Left hindlimb (tissue), 1 donor: ENCODE measurements at places on chromosomes 11 and 22.

DNA sequence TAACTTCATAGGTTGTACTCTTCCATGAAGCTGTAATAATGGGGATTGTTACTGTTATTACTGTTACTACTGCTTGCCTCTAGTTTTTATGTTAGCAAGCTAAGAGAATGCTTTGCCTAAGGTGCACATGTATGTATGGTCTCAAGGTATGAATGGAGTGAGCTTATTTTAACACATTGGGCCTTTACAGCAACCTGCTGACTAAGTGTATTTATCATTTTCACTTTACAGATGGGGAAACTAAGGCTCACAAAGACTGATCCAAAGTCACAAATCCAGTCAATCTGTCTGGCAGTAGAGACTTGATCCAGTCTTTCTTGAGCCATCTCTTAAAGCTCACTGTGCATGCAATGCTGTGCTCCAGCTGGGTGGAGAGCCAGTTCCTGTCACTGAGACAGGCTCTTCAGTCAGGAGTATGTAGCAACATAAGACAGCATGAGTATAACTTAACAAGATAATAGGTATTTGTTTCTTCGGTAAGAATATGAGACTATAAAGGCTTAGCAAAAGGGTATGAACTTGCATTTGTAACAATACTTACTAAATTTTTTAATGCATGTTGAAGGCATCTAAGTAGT, 66.5 kb downstream of the PPP2R1B start:
- no peak for DNase-seq

GRCh38 chr11:46321757-46322156, 25.5 kb upstream of the DGKZ start:
- no peak for DNase-seq

GRCh38 chr11:134559602-134559962, 147.5 kb upstream of the B3GAT1 start:
- DNase-seq = no peak

DNA sequence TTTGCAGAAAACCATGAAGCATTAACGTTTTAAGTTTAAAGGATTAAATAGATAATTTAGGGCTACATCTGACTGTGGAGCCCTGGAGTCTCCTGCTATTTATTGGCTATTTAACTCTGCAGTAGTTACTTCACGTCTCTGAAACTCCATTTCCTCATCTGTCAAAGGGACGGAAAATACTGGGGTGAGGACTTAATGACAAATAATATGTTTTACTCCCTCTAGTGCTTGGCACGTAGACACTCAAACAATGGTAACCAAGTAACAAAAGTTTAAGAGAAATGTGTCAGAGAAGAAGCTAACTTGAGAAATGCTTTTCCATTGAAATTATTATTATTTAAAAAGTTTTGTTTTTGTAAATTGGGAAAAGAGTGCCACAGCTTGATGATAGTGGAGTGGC, 130.7 kb upstream of the RCN1 start:
- no peak for DNase-seq

DNA sequence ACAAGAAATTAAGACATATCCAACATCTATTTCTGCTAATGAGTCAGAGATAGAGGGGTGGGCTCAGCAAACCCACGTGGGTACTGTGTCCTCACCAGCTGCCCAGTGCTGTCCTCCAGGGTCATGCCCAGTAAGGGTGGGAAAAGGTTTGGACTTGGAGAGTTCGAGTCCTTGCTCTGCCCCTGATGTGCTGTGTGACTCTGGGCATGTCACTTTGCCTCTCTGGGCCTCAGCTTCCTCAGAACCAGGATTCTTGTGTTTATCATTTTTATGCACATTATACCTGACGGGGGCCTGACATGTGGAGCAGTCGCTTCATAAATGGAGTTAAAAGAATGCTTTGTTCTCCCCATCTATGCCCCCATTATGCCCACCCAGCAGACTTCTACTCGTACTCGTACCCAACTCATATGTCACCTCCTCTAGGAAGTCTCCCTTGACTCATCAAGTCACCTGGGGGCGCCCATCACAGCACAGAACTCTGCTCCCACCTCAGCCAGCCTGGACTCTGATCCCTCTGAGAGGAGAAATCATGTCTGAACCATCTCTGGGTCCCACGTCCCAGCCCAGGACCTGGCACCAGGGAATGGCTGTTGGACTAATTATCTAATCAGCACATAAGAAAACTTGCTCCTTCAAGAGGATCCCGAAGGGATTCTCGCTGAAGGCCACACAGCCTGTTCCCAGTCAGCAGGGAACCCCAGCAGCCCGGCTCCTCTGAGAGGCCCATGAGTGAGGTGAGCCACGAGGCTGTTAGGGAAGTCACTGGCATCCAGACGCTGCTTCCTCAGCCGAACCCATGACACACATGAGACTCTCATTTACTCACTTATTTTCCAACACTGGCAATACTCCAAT, 38.7 kb upstream of the TSKU start:
- no peak for DNase-seq

GRCh38 chr11:6968816-6969215, 42.6 kb downstream of the ZNF215 start:
- DNase-seq = no peak

- DNase-seq = no peak
Measured at GRCh38 chr11:2166091-2166851, 5.3 kb upstream of the INS start.
